Stimulated activated CD4-positive, alpha-beta T cell treated with anti-CD3 and anti-CD28 coated beads, Interleukin-15, amount 100 ng/mL, for 48 hours (primary cell): ENCODE measurements at places on chromosomes 4 and X.

DNA sequence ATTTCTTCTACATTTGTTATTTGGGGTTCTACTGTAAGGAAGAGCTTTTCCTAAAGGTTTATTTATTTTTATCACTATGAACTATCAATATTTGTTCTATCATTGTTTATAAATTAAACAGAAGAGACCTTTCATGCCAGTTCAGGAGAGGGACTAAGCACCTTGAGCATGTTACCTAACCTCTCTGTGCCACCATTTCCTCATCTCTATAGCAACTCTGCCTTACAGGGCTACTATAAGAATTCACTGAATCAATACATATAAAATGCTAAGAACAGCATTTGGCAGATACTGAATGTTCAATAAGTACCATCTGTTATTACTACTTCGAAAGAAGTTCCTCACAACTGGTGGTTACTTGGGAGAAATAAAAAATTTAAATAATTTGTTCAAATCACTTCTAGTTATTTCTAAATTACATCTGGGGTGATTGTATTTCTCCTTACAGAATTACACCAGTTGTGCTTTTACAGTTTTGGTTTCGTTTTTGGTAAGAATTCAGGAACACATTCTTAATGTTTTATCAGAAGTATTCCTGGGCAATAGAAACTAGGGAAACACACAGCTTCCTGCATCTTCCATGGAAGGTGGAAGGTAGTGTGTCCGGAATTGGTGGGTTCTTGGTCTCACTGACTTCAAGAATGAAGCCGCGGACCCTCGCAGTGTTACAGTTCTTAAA, 32.9 kb downstream of the EREG start:
- DNase-seq: no peak

DNA sequence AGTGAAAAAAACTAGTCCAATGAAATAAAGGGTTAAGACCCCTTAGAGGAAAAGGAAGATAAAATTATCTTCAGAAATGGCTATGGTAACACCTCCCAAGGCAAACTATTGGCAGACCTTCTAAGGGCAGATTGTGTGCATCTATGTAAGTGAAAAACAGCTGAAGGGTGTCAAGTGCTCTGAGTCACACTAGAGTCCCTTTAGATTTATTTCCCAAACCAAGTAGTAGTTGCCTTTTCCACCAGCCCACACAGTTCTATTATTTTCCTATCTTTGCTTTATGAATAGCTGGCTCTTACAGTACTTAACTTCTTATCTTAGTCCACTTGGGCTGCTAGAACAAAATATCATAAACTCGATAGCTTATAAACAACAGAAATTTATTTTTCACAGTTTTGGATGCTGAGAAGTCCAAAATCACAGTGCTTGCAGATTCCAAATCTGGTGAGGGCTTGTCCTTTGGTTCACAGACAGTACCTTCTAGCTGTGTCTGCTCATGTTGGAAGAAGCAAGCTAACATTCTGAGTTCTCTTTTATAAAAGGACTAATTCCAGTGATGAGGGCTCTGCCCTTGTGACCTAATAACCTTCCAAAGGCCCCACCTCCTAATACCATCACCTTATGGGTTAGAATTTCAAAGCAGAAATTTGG, 143.6 kb downstream of the GRID2 start:
- DNase-seq: no peak

DNA sequence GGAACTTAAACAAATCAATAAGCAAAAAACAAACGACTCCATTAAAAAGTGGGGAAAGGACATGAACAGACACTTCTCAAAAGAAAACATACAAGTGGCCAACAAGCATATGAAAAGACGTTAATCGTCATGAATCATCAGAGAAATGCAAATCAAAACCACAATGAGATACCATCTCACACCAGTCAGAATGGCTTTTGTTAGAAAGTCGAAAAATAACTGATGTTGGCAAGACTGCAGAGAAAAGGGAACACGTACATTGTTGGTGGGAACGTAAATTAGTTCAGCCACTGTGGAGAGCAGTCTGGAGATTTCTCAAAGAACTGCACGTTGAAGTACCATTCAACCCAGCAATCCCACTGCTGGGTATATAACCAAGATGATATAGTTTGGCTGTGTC, 23.7 kb downstream of the NEUROG2 start:
- no peak for DNase-seq

DNA sequence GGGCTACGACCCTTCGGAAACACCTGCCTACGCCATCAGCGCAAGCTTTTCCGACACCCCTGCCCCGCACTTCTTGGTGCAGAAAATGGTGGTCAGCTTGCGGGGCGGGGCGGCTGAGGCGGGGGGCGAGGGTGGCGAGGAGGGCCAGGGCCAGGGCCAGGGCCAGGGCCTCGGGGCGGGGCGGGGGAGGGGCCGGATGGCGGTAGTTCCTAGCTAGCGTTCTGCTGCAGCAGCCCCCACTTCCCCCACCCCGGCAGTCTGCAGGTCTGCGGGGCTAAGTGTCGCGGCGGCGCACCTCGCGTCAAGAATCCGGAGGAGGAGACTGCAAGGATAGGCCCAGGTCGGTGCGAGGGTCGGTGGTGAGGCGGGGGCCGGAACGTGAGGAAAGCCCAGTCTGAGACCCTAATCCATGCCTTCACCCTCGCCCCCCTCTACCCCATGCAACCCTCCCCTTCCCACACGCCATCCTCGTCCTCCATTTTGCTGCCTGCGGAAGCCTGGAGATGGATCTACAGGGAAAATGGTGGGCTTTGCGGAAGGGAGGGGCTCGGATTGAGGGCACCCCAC, 600 bp downstream of the BEX4 start:
- DNase-seq: no peak

GRCh38 chr4:173684223-173684622, 154.2 kb upstream of the HAND2 start:
- DNase-seq: no peak

- no peak for DNase-seq
Observed at GRCh38 chr4:42560467-42560861, 96.4 kb downstream of the ATP8A1 start.

DNA sequence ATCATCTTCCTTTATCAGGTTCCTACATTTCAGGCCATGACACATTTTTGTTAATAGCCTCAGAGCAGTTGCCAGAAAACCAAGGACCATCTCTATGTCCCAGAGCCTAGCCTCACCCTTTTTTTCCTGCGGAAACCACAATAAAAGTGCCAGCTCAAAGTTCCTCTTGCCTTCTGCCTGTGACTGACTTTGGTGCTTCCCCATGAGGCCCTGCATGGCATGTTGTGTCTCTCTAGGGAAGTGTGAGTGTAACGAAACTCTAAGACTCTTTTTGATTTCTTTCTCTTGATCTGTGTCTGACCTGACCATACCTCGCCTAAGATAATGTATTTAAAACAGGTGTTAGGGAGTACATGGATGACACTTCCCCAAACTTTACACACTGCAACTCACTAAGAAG, 642.3 kb upstream of the BOD1L1 start:
- DNase-seq: no peak

- DNase-seq: no peak
Observed at GRCh38 chr4:148166132-148166591, 276.1 kb downstream of the NR3C2 start.

- no peak for DNase-seq
Observed at GRCh38 chr4:83129264-83129663, 14.7 kb upstream of the PLAC8 start.

GRCh38 chrX:66728818-66729271, 90.0 kb upstream of the EDA2R start:
- peak; percentile 52 for DNase-seq

DNA sequence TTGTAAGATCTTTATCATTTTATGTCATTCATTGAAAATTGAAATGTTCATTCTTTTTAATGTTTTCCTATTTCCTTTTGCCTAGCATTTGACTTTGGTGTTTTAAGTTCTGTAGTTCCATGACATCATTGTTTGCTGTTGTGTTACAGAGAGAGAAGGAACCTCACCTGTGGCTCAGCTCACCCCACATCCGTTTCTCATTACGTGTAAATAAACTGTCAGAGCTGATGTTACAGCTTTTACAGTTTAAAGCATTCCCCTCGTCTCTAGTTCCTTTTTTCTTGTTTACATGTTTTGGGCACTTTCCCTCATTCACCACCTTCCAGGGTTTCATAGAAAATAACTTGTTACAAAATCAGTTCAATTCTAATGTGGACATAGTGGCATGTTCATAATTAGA, 137.2 kb downstream of the FNIP2 start:
- no peak for DNase-seq

GRCh38 chr4:128307123-128307571, 19.5 kb upstream of the PGRMC2 start:
- no peak for DNase-seq

GRCh38 chrX:124506066-124506465, 159.7 kb downstream of the SH2D1A start:
- DNase-seq: no peak

DNA sequence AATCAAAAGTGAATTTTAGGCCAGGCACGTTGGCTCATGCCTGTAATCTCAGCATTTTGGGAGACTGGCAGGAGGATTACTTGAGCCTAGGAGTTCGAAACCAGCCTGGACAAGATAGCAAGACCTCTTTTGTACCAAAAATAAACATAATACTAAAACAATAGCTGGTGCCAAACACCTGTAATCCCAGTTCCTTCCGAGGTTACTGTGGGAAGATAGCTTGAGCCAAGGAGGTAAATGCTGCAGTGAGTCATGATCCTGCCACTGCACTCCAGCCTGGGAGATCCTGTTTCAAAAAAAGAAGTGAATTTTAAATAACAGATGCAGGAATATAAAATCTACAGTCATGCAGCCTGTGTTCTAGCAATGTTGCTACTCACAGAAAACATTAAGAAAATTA, 488.3 kb downstream of the PPARGC1A start:
- no peak for DNase-seq

DNA sequence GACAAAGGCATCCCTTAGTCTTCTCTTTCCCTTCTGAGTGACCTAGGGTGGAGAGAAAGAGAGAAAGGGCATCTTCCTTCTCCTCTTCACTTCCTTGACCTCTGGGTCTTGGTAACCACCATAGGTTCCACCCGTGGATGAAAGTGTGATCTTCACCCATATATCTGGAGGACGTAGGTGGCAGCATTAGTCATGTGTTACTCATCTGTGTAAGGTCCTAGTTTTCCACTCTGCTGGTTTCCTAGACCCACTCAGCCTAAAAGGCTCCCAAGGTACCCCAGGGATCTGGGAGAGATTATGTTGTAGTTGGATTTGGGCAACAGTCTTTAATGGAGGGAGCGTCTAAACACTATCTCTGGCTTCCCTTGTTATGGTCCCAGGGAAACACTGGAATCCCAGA, 45.5 kb upstream of the RAB9B start:
- no peak for DNase-seq

DNA sequence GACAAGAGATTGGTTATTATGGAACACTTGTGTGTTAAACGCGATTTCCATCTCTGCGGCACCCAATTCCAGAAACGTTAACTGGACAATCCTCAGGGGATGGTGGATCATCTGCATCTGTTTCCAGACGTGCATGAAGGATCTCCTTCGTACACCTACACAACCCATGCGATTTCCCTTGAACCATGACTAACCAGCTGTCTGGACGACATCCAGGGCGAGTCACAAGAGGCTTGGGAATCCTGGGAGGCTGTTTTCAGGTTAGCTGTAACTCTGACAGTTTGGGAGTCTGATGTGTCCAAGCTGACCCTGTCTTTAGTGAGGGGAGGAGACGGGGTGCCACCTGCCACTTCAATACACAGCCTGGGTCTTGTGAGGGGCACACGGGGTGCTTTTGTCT, 84.5 kb downstream of the GATB start:
- DNase-seq: no peak

DNA sequence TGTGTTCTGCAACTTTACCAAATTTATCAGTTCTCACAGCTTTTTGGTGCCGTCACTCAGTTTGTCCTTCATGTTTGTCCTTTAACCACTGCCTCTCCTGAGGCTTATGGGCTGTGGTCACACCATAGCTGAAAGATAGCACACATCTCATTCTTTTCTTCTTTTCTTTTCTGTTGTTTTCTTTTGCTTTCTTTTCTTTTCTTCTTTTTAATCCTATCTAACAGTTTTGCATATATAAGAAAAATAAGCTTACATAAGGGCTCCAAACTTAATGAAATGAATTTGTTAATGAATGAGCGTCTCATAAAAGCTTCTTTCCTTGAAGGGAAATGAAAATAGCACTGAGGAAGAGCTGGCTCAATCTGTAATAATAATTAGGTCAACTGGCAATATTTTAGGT, 1061.2 kb downstream of the PCDH18 start:
- DNase-seq: no peak

DNA sequence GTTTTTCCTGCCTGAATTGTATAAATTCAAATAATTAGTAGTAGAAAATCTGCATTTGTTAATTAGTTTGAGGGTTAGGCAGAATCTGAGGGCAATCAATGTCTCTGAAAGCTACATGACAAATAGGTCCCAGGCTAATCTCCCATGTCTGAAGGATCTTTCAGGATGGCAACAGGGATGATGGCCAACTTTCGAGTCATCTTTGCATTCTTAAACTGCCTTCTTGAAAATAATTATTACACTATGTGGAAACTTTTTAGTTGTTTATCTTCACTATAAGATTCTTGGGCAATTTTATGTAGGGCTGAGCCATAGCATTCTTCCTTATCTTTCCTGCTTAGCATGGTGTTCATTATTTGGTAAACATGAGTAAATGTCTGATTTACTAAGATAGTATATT, 490.3 kb upstream of the EPHA5 start:
- DNase-seq: no peak

DNA sequence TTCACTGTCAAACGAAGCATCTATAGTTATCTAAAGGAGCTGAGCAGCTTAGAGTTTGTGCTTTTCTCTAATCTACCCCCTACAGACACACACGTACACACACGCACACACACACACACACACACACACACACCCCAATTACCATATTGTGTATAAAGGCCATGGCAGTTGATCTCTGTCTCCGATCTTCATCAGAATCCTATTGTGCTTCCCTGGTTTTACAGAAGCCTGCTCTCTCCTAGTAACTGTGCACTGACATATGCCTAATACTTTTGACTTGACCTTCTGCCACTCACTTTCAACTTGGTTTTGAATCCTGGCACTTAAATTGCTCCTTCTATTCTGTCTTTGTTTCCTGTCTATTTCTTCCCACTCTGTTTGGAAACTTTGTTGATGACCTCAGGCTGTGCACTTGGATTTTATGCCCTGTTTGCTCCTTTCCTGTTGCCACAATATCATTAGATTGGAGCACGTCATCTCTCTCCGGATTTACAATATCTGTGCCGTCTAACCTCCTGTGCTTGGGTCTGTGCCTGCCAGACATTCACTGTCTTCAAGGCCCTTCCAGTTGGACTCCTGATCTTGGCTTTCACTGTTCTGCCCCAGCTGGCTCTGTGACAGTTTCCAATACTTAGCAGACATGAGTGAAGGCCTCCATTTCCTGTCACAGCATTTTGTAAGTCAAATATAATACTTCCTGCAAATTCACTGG, 928.1 kb downstream of the FAT4 start:
- no peak for DNase-seq
